ENCODE measurements at places on chromosomes 4 and X.
A peak's percentile ranks its signal among the peaks of the same experiment; 100 is the strongest.

- no peak for DNase-seq
Measured at GRCh38 chrX:10818651-10819050, 198.3 kb upstream of the MID1 start.

GRCh38 chr4:112145790-112146501 lies 692 bp downstream of the FAM241A start:
- peak; percentile 26 for DNase-seq

DNA sequence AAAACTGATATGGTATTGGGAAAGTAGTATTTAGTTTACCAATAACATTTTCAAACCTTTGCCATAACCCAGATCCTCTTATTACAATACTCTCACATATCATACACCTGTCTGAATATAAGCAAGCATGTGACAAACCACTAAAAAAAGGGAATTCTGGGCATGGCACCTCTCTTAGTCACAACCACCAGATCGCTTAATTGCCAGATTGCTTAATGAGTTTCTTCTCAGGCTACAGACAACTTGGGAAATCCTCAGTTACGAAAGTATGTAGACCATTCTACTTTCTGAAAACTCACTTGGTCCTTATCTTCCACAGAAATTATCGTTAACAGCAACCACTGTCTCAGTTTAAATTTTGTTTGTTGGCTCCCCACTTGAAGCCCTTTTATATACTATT lies 2.1 kb downstream of the NAF1 start:
- peak; percentile 13 for DNase-seq

GRCh38 chr4:86557526-86557925 lies 36.6 kb upstream of the PTPN13 start:
- DNase-seq, result no peak

GRCh38 chr4:113480109-113480508 lies 281.4 kb downstream of the CAMK2D start:
- DNase-seq, result no peak

DNA sequence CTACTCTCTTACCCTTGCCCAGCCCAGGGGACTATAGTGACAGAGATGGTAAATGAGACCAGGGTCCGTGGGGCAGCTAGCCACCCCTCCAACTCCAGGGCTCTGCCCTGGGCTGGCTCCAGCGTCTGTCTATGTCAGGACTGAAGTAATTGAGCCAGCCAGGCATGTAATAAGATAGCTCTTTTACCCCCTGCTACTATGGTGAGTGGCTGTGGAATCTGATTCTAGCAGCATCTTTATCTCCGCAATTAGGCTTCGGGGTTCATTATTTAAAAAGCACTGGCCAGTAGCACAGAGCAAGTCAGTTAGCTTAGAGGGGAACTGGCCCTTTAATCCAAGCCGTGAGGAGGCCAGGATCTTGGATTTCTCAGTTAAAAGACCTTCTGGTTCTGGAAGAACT lies 123.3 kb upstream of the RAI2 start:
- DNase-seq, result no peak

DNA sequence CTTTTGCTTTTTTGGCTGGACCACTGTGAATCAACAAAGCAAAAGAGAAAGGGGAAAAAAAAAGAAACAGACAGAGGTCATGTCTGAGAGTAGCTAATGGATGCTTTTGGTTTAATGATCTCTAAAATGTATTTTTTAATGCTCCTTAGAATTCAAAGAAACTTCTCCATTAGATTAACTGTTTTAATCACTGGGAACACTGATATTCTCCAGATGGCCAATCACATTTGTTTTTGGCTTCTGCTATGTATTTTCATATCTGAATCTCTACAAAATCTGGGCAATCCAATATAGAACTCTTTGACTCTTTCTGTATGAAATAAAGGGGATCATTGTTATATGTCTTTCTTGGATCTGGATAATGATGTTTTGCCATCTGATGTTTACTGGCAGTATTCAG lies 278.2 kb downstream of the ADGRL3 start:
- DNase-seq, result no peak

- DNase-seq, result no peak
Measured at GRCh38 chr4:2832309-2832980, 11.2 kb upstream of the ADD1 start.

GRCh38 chr4:5998333-5998936 lies 19.8 kb downstream of the C4orf50 start:
- DNase-seq, result peak; percentile 38

GRCh38 chrX:107826238-107827029 lies 768 bp downstream of the MID2 start:
- DNase-seq, result peak; percentile 48

DNA sequence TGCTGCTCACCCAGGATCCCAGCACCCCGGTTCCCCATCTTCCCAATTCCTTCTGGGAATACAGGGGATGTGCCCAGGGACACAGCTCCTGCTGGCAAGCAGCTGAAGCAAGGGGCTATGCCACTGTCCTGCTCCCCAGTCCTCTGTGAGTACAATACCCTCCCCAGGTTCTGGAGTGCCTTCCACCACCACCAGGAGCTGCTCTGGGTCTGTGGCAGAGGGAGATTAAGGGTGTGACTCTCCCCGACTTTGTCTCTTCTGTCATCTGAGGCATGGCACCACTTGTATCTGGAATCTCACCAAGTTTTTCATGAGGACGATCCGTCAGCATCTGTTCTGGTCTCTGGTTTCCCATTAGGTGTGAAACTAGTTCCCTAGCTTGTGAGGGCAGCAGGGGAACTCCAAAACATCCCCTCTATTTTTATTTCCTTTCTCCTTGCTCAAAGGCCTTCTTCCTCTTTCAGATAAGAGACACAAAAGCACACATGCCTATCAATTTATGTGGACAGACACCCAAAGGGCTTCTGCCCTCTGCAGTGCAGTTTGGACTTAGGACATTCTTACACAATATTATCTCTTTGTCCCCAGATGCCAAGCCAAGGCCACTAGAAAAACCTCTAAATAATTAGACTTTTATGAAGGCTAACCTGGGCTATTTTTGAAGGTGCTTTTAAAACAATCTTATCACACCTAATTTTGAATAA lies 26.8 kb downstream of the MGST2 start:
- DNase-seq, result no peak

DNA sequence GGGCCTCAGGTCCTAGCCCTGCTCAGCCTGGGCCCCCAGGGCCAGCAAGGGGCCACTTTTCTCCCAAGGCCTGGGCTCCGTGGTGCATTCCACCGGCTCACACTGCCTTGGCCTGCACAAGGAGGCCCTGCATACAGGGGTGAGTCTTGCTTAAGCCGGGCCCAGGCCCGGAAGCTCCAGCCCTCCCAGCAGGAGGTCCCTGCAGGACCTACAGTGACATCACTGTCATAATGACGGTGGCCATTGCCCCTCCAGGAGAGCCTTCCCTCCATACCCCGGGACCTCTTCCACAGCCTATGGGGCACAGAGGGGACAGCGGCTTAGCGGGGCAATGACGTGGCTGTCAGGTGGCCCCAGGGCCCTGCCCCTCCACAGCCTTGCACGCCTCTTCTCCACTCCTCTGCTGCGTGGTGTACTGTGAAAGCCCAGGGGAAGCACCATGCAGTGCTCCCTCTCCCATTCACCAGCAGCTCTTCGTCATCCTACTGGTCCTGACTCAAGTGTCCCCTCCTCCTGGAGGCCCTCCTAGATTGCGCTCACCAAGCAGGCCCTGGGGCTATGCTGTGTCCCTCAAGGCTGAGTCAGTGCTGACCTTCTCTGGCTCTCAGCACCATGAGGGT lies 32.3 kb upstream of the AFAP1 start:
- DNase-seq, result no peak

- DNase-seq, result no peak
Measured at GRCh38 chrX:118945921-118946320, 28.5 kb upstream of the LONRF3 start.

GRCh38 chrX:29545878-29546277 lies 669.5 kb upstream of the MAGEB2 start:
- DNase-seq, result no peak

- no peak for DNase-seq
Measured at GRCh38 chrX:44305921-44306320, 37.6 kb downstream of the EFHC2 start.

GRCh38 chr4:26806331-26806730 lies 54.3 kb upstream of the STIM2 start:
- peak; percentile 15 for DNase-seq

DNA sequence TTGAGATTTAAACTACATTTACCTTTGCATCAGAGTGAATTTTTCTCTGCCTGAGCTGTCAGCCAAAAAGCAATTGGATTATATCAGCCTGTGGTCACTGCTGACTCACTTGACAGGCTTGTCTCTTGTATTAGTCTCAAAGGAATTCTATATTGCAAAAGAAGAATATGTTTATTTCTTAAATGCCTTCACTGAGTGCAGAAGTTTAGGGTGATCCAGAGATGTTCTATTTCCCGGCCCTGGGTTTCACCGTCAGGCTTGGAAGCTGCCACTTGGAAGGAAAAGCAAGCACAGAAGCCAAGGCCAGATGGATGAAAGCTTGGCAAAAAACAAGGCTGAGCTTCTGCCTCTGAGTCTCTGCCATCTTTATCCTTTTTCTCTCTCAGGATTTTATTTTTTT lies 80.9 kb downstream of the FAM114A1 start:
- DNase-seq, result peak; percentile 94

DNA sequence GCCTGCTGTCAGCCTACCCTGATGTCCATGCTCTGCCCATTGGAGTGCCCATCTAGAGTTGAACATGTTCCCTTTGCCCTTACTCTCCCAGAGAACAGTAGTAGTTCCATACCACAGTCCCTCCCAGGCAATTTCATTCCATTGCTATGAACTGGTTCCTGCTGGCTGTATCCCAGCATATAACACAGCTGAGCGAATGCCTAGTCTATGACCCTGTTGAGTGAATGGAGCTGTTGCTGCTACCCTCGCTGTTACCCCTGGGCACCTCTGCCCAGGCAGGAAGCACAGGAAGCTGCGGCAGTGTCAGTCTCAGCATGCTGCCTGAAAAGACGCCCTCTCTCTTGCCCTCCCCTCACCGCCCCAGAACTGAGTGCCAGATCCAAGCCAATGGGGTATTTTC lies 73.3 kb downstream of the SOX3 start:
- no peak for DNase-seq

DNA sequence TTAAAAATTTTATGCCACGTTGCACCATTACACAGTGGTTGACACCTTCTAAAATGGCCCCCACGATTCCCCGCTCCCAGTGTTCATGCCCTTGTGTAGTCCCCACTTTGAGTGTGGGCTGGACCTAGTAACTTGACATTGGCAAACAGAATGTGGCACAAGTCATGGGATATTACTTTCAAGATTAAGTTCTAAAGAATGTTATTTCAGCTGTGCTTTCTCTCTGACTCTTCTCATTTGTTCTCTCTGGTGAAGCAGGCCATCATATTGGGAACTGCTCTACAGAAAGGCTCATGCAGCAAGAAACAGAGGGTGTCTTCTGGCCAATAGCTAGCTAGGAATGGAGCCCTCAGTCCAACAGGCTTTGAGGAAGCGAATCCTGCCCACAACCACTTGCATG lies 67.1 kb downstream of the ATXN3L start:
- no peak for DNase-seq

GRCh38 chrX:33190016-33190415 lies 21.3 kb downstream of the DMD start:
- DNase-seq, result peak; percentile 34

- no peak for DNase-seq
Measured at GRCh38 chr4:69833251-69833650, 26.7 kb downstream of the SULT1E1 start.

GRCh38 chrX:63750811-63751210 lies 34.2 kb downstream of the ARHGEF9 start:
- DNase-seq, result no peak

DNA sequence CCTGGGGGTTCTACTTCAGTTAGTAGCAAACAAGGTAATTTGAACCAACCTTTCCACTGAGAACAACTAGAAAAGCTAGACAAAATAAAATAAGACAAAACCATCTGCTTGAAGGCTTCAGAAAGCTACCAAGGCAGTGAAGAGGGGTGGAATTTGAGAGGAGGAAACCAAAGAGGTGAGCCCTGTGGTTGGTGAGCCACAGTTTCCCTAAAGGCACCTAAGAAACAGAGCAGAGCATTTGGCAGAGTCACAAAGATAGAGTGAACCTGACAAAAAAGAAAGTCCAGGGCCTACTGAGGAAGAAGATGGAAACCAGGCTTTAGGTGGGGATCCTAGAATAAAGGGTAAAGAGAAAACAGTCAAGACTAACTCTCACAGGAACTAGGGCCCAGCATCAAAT lies 44.3 kb downstream of the CHST7 start:
- DNase-seq, result no peak

DNA sequence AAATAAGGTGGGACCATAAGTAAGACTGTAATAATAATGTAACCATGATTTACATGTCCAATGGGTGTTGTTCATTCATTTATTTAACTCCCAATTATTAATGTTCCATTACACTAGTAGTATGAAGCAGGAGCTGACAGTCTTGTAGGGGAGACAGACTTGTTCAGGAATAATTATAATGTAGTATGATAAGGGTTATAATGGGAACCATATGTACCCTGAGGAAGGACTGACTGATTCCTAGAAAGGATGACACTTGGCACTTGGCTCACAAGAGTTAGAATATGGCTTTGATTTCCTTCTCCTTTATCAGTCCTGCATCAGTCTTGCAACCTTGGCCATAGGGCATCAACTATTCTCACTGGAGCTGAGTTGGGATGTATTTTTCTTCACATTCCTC lies 24.2 kb downstream of the PCDH7 start:
- no peak for DNase-seq

DNA sequence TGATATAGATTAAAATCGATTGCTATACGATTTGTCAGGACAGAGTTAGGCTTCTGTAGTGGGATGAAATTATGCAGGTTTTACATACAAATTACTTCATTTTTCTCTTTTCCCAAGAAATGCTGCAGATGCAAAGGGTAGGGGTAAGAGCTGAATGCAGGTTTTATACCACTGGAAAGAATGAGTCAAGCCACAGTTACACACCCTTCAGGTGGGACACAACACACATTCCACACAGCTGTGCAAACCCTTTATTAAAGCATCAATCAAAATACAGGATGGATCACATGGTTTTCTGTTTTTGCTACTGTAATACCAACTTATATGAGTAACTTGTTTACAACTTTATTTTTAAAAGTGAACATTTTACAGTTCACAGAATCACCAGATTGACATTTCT lies 39.8 kb downstream of the MFAP3L start:
- no peak for DNase-seq

GRCh38 chrX:150202641-150203247 lies 160.4 kb upstream of the MAMLD1 start:
- DNase-seq, result peak; percentile 43

DNA sequence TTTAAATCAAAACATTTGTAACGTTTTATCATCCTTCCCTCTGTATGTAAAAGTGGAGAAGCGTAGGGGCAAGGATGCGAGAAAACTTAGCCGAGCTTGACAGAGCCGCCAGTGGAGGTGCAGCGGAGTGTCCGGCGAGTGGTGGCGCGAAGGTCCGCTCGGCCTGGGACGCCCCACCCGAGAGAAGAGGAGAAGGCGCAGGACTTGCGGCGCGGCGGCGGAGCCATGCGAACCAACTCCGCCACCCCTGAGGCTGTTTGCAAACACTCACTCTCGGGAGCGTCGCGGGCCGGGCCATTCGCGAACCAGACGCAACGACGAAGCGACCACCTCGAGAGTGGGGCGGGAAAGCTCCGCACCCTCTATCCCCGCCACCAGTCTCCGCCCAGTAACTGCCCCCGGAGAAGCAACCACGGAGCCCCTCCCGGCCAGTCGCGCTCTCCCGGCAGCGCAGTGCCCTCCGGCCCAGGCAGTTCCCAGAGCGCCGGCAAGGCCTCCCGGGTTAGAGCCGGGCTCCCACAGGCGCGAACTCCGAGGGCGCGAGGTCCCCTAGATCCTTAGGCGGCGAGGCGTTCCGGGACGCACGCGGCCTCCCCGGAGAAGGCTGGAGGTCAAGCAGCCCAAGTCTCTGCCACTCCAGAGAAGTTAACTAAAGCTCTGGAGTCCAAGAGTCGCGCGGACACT lies 2.3 kb upstream of the MAB21L2 start:
- DNase-seq, result peak; percentile 33

All from fibroblast of skin of abdomen (primary cell).